ENCODE measurements at places on chromosomes 1 and 21.
A peak's percentile ranks its signal among the peaks of the same experiment; 100 is the strongest.

- DNase-seq = no peak
Observed at GRCh38 chr1:20255666-20256065, 35.0 kb upstream of the VWA5B1 start.

DNA sequence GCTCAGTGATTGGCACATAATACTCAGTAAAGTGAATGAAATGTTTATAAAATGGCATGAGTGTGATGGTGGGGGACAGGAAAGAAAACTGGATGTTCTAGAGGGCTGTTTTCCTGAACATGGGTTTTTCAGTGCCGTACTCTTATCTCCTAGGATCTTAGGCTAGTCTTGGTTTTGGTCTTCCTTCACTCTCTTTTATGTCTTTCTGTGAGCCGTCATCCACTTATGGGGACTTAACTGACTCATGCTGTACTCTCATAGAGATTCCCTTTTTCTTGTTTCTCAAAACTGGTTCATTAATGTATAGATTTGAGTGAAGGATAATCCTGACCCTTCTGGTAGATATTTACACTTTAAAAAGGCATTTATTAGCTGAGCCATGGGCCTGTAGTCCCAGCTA lies 16.6 kb downstream of the AGO3 start:
- DNase-seq = no peak

- no peak for DNase-seq
Observed at GRCh38 chr1:67750691-67751054, 65.7 kb downstream of the GADD45A start.

DNA sequence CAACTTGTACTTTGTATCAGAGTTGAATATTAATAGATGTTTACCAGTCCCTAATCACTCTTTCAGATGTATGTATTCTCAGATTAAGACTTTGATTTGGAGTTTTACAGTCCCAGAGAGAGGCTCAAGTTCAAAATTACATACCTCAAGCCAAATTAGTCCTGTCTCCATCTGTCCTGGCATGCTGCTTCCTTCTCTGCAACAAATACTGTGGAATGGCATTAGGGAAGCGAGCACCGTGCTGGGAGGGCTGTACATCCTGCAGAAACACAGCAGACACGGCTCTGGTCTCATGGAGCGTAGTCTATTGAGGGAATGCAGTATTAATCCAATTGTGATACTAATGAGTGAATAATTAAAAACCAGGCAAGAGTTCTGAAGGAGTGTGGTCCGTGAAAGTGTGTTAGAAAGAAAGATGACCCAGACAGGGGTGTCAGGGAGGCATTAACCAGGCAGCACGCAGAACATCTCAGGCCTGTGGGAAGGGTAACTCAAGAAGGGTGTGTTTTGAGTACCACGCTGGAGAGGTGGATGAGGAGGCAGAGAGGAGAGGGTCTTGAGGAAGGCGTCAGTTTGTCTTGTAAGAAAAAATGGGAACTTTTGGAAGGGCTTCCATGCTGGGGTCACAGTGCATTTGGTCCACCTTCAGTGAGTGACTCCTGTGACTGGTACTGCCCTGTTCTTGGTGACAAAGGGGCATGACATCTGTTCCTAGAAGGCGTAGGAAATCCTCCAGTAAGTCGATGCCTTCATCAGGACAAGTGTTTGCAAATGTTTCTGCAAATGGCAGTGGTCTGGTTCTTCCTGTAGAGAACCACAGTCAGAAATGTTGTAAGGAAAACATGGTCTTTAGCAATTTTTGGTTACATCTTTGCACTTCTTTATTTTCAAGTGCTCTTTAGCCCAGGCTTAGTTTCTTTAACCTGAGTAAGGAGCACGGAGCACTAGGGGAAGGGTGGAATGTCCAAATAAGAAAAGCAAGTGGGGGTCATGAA lies 1.6 kb downstream of the RAB4A start:
- DNase-seq = no peak

DNA sequence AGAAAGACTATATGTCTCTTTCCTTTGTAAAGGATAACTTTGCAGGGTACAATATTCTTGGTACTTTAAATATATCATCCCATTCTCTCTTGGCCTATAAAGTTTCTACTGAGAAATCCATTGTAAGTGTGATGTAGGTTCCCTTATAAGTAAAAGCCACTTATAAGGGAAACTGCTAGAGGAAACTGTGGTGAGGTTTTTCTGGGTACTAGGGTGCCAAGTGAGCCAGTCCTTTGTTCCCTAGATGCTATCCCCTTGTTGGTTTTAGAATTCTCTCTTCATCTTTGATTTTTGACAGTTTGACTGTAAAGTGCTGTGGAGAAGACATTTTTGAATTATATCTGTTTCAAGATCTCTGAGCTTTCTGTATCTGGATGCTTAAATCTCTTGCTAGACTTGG lies 108.9 kb upstream of the NEK7 start:
- no peak for DNase-seq

- DNase-seq = peak; percentile 42
Observed at GRCh38 chr1:233671286-233671685, 57.4 kb downstream of the KCNK1 start.

DNA sequence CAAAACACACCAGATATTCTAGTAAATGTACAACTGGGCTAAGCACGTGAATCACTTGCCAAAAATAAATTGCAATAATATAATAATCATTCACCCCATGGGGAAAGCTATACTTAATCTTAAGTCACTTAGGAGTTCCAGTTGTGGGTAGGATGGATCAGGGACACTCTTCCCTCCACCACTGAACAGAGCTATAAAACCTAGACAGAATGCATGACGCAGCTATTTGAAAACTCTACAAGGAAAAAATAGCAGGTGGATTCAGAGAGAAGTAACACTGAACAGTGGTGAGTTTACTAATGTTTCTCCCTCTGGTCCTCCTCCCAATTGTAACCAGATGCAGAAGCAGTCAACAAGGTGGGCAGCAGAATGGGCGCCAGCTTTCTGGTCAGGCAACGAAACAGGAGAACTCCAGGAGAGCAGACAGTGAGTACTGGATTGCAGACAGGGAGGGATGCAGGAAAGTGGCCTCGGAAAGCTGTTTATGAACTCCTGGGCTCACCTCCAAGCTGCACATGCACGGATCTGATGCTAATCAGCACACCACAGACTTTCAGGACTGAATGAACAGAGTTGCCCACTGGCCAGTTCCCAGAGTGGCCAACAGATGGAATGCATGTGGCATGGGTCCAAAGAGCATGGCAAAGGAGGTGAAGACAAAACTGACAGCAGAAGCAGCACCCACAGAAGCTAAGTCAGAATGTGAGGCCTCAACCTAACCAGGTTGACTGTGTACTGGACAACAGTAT lies 41.4 kb downstream of the TARBP1 start:
- DNase-seq = no peak

- no peak for DNase-seq
Observed at GRCh38 chr1:204439621-204440375, 28.2 kb upstream of the PPP1R15B start.

GRCh38 chr1:55544826-55545225 lies 329.7 kb upstream of the USP24 start:
- no peak for DNase-seq

- no peak for DNase-seq
Observed at GRCh38 chr1:51671527-51672325, 54.8 kb downstream of the OSBPL9 start.

DNA sequence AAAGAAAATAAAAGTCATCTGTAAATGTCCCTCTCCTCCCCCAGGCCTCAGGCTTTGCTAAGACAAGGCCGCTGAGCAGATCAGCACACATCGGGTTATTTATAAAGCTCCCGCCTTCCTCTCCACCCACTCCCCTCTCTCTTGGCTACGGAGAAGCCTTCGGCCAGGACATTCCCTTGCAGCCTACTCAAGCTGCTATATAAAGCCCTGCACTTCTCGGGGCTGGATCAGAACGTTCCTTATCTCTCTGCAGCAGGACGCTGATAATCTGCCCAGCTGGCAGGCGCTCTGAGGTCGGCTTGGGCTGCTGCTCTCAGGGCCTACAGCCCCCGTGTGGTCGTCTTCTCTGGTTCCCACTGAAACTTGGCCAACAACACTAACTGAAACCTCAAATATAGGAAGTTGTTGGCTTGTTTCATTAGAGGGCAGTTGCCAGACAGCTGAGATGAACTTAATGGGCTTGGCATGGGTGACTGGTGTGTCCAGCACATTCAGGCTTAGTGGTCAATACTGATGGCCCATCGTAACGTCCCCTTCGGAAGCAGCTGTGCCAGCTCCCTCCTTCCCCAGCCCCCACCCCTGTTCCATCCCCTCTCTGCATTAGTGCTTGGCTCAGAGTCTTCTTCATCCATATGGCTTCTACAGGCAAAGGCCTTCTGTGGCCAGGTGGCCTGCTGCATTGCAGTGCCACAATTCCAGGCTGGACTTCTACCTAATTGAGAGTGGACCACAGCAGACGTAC lies 64.6 kb downstream of the IER5 start:
- peak; percentile 42 for DNase-seq

- DNase-seq = no peak
Observed at GRCh38 chr1:107415241-107415640, 274.4 kb downstream of the NTNG1 start.

DNA sequence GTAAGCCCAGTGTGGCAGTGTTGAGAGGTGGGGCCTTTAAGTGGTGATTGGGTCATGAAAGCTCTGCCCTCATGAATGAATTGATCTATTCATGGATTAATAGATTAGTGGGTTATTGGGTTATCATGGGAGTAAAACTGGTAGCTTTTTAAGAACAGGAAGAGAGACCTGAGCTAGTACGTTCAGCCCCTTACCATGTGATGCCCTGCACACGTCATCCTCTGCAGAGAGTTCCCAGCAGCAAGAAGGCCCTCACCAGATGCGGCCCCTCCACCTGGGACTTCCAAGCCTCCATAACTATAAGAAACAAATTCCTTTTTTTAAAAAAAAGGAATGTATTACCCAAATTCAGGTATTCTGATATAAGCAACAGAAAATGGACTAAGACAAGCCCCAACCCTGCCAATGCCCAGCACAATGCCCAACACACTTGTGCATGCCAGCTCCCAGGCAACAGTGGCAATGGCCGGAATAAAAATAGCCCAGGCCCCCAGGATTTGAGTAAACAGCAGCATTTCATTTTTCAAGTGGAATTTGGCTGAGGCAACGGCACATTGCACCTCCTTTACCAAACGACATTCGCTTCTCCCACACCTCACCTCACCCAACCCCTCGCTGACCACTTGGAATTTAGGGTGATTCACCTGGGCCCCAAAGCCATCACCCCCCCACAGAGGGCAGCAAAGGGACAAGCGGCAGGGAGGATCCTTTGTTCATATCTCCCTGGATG lies 215.9 kb downstream of the TOMM20 start:
- DNase-seq = no peak

DNA sequence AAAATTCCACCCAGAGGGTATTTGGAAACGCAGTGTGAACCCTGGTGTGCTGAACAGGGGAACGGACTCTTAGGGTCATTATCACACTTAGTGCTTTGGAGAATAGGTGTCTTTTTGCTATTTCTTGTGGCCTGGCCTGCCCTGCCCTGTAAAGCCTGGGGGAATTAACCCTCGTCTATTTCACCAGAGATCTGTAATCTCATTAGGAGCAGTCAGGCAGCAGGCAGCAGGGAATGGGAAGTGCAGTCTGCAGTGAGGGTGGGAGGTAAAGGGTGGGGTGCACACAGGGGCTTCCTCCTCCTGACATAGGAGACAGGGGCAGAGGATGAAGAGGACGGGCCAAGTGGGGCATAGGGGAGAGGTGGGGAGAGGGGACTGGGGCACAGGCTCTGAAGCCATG lies 1.1 kb upstream of the SLC1A7 start:
- DNase-seq = no peak

GRCh38 chr1:30911059-30911954 lies 2.7 kb upstream of the SDC3 start:
- DNase-seq = peak; percentile 87

GRCh38 chr1:63906047-63906704 lies 132.4 kb downstream of the ROR1 start:
- no peak for DNase-seq

GRCh38 chr1:79859212-79859948 lies 852.9 kb upstream of the ADGRL4 start:
- no peak for DNase-seq

DNA sequence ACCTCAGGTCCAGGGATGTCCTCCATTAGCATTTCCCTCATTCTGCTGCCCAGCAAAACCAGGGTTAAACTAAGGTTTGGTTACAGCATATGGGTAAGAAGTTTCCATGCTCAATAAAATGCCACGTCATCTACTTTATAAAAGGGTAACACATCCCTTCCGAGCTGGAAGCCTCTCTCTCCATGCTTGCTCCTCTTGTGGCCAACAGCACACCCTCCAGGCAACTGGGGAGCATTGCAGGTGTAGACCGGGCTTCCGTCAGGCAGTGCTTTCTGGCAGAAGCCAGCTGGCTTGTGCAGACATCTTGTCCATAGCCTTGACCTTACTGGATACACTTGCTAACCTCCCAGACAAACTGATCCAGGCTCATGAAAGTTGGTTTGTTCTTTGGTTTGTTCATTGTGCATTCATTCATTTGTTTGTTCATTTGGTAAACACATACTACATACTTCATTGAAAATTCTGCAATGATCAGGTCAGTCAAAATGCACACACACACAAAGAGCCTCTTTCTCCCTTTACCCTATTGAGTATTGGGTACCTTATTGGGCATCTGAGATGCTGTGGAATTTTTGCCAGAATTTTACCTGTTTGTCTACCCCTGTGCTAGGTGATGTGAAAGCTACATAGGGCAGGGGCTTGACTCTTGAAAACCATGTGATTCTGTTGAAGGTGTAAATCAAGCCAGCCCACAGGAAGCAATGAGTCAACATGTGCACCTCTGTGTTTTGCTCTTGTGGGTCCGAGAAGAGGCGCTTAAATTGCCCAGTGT lies 422.8 kb downstream of the CAMTA1 start:
- peak; percentile 51 for DNase-seq

GRCh38 chr1:158654086-158654485 lies 32.4 kb downstream of the SPTA1 start:
- DNase-seq = no peak

Data from head of caudate nucleus (tissue), 42 donors.